Small intestine (tissue), 16 donors: ENCODE measurements at places on chromosomes 5 and 9. TPM values are rescaled to one million over a fixed set of nuclear protein-coding genes. Genes with fewer than 3 reads are reported as not detected.

The SHROOM1 gene
- polyA plus RNA-seq: 15.5 TPM

The KLHL9 gene
- polyA plus RNA-seq: 9.4 TPM

The SLC46A2 gene
- polyA plus RNA-seq: not detected

The FBLL1 gene
- 0.45 TPM for polyA plus RNA-seq

The CA9 gene
- 172 TPM for polyA plus RNA-seq

The RNF14 gene
- polyA plus RNA-seq: 52.6 TPM

The CCL21 gene
- 24.6 TPM for polyA plus RNA-seq

The GRM6 gene
- 0.43 TPM for polyA plus RNA-seq

The FIBCD1 gene
- polyA plus RNA-seq: not detected

The EGFLAM gene
- polyA plus RNA-seq: not detected

The ANKRD31 gene
- 0.06 TPM for polyA plus RNA-seq

The GAPT gene
- polyA plus RNA-seq: not detected

The NR5A1 gene
- 0.22 TPM for polyA plus RNA-seq

The GAPVD1 gene
- polyA plus RNA-seq: 25.2 TPM

The CCNI2 gene
- polyA plus RNA-seq: 2.7 TPM

The EQTN gene
- 0.30 TPM for polyA plus RNA-seq

The ADRA1B gene
- polyA plus RNA-seq: 0.31 TPM

The ADRB2 gene
- polyA plus RNA-seq: 0.54 TPM

The ZNG1E gene
- 73.0 TPM for polyA plus RNA-seq

The ACSL6 gene
- 3.5 TPM for polyA plus RNA-seq

The SLC6A18 gene
- polyA plus RNA-seq: not detected

The TYRP1 gene
- 1.6 TPM for polyA plus RNA-seq

The ADAMTS6 gene
- 0.28 TPM for polyA plus RNA-seq
